ENCODE measurements at places on chromosomes 13 and 19.

DNA sequence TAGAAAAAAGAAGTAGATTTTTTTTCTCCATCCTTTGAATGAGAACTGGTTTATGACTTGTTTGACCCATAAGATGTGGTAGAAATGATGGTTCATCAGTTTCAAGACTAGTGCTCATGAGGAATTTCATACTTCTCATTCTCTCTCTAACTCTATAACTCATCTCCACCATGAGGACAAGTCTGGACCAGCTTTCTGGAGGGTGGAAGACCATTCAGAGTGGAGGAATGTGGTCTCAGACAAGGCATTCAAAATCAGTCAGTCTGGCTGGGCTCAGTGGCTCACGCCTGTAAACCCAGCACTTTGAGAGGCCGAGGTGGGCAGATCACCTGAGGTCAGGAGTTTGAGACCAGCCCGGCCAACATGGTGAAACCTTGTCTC is 3.5 kb upstream of the EID2 start:
- no peak for DNase-seq

DNA sequence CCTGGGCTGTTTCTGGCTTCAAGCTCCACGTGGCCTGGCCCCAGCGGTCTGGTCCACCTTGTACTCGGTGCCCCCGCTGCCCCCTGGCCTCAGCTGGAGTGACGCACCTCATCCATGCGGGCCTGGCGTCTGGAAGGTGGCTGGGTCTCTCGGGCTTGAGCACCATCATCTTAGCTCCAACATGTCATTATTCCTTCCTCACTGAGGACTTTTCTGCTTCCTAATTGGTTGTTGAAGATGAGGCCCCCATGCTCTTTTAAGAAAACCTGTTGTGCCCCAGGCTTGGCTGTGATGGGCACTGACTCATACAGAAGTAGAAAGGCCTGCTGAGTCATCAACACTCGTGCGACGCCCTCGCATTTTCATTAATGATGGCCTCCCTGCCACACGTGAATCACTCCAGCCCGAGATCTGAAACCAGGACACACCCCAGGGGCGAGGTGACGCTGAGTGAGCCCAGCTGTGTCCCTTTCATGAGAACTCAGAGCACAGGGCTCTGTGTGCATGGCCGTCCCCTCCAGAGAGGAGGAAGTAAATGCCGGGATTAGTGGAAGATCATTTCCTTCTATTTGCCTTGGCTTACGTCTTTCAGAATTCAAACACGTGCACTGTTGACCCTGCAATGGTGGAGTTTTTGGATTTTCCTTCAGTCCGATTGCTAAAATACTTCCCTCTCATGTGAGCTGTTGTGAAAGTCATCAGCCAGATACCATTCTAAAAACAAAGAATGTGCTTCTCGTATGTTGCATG is 14.0 kb upstream of the GJA3 start:
- no peak for DNase-seq

GRCh38 chr13:91346850-91347201 is 661 bp upstream of the MIR17HG start:
- DNase-seq: peak; percentile 8

DNA sequence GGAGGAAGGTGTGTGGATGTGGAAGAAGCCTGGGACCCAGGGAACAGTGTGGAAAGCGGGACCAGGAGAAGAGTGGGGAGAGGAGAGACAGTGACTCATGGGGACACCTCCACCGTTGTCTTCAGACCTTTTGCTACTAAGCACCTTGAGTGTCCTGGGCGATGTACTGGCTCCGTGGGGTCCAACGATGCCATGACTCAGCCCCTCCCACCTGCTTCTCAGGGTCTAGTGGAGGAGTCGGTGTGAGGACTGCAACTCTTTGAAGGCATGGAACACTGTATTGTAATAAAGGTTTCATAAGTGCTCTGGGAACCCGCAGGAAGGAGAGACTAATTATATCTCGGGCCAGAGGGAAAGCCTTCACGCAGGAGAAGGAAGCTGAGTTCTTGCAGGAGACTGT is 166.9 kb upstream of the KL start:
- DNase-seq: no peak

- DNase-seq: no peak
These were observed 24.6 kb downstream of the CCNE1 start for GRCh38 chr19:29836409-29836825.

DNA sequence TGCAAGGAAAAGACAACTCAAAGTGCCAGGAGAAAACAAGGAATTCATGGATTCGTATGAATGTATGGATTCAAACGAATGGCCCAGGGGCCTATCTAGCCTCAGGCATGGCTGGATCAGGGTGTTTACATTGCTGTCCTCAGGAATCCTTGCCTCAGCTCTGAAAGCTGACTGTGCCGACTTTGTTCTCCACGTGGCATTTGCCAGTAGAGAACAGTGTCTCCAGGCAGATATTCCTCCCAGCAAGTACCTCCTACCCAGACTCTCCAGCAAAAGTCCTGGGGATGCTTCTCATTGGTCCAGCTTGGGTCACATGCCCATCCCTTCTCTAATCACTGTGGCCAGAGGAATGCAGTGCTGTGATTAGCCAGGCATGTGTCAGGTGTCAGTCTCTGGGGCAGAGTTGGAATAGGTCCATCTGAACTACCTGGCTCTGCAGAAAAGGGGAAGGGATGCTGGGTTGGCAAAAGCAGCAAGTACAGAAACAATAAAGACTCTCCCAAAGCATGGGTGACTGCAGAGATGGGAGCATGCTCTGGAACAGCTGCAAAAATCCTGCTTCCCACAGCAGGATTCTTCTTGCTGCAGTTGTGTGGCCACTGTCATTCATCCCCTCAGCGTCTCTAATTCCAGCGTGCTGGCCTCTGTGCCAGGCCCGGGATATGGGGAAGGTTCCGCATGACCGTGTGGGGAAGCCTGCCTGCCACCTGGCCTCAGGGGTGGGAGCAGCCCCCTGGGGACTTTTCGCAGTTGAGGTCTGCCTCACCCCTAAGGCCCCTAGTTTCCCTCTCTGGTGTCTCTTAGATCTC is 30.0 kb downstream of the CCNE1 start:
- no peak for DNase-seq

DNA sequence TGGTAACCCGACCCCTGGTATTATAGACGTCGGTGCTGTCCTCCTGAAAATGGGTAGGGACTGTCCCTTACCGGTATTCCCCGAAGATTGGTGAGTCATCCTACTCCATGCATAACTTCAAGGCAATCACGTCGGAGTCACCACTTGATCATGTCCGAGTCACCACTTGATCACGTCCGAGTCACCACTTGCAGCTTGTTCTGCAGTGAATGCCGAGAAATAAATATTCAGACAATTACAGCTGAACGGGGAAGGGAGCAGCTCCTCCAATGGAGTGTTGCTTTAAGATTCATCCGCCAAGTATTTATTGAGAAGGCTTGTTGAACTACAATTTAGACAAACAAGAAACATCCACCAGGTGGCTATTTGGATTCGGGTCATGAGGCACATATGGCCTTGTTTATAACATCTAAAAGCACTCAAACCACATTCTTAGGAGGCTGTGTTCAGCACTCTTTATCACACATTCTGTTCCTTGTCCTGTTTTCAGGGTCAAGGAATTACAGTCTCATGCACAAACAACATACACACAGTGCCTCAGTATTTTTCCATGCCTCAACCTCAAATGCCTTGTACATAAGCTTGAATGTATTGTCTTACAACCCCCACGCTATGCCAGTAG is 43.1 kb downstream of the ZNF726 start:
- no peak for DNase-seq

GRCh38 chr13:42875475-42876269 is 94.3 kb downstream of the FAM216B start:
- DNase-seq: no peak

- no peak for DNase-seq
These were observed 471 bp downstream of the DACH1 start for GRCh38 chr13:71866335-71867130.

- no peak for DNase-seq
These were observed 8.6 kb upstream of the MKNK2 start for GRCh38 chr19:2059422-2060201.

- DNase-seq: peak; percentile 12
These were observed 53.1 kb upstream of the SERPINE3 start for GRCh38 chr13:51286135-51287002.

- no peak for DNase-seq
These were observed 49.9 kb downstream of the SOX21 start for GRCh38 chr13:94662274-94662945.

DNA sequence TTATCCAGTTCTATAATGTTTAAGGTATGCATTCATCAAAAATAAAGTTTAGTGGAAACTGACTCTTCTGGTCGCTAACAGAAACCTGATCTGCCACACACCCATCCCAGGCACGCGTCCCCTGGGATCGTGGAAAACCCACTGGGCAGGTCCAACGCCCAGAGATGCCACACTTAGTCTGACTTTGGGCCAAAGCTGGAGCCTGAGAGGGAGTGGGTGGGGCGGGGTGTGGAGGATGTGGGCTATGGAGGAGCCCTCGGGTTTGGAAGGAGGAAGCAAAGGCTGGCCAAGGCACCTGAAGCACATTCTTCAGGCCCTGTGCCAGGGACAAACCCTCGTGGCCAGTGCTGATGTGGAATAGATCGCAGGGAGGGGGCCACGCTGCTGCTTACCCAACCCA is 2.5 kb downstream of the IGFL1 start:
- DNase-seq: no peak

- DNase-seq: no peak
These were observed 6.4 kb upstream of the SHISA7 start for GRCh38 chr19:55449469-55449868.

- peak; percentile 45 for DNase-seq
These were observed 67.8 kb downstream of the GADD45B start for GRCh38 chr19:2543463-2544442.

- DNase-seq: no peak
These were observed 893.4 kb downstream of the DIAPH3 start for GRCh38 chr13:59270327-59270726.

DNA sequence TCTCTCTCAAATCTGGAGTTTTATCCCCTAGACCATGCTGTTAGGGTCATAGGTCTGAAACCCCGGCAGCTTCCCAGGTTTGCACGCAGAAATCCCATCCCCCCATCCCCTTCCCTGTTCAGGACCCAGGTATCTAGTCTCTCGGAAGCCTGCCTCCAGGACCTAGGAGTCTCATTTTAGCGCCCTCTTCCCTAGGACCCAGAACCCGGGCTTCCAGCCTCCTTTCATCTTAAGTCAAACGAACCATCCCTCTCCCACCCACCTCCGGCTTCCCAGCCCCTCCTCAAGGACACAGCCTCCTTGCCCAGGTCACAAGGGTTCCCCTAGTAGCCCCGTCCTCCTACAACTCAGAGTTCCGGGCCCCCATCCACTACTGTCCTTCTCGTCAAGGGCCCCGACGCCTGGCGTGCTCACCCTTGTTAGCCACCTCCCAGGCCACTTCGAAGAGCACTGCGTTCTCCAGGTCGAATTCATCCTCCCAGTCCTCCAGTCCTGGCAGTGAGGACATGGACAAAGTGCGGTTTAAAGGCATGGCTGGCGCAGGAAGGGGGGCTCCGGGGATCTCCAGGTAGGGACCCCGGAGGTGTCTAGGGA is 431 bp downstream of the GYS1 start:
- no peak for DNase-seq

GRCh38 chr13:84487752-84488151 is 605.5 kb upstream of the SLITRK1 start:
- no peak for DNase-seq

DNA sequence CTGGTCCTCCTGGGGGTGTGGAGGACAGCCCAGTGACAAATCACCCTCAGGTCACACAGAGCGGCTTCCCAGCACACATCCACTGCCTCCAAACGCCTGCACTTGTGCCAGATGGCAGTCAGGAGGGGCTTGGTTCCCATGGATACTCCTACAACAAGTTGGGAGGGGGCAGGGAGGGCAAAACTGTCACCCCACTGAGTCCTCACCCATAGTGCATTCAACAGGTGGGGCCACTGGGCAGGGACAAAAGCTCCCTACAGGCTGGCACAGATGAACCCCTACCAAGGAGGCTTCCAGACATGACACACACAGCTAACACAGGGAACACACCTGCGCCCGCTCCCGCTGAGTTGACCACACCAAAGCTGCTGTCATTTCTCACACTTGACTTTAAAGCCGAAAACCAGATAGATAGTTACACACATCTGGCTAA is 120.5 kb downstream of the STK24 start:
- no peak for DNase-seq

DNA sequence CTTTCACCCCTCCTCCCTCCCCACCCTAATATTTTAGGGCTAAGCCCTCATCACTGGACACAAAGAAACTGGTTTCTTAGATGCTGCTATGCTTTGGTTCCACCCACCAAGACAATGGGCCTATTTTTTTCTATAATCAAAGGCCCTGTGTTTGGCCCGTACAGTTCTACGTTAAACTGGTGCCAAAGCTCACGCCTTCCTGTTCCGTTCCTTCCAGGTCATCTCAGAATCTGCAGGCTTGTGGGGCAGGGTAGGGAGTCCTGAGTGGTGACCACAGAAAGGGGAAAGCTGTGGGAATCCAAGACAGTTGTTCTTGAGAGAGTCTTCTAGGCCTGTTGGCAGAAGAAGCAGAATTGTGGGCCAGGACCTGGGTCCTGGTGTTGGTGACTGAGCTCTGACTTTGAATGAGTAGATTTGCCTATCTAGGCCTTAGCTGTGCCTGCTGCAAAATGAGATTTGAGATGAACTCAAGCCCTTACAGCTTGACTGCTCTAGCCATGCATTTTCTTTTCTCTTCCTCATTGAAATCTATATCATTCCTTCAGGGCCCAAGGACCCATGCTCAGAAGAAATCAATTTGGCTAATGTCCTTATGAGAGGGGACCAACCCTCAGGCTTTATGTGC is 19.1 kb upstream of the CXCL17 start:
- no peak for DNase-seq

DNA sequence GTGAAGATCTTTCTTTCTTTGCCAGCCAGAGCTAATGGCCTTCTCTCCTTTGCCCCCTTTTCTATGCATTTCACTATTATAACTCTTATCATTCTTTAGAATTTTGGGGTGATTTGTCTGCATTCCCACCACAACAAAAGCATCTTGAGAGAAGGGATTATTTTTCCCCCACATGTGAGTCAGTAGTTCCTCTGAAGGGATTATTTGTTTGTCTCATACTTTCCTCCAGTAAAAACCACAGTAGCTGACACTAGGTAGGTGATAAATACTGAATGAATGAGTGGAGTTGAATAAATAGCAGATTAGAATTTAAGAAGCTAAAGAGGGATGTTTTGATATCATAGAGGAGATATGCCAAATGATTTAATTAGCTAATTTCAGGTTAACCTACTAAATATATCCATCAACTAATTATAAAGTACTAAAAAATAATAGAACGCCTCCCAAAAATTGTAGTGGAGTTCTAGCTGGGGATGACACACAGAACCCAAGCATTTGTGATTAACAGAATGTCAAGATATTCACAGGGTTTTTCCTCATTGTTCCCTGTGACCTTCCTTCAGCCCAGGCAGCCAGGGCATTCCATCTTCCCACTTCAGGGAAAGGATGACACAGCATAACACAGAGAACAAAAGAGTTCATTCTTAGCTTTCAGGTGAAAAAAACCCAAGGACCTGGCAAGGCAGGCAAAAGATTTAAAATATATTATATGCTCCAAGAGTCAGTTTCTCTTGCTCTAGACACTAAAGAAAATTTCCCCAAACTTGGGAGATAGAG is 3.5 kb upstream of the TBC1D4 start:
- no peak for DNase-seq
